ENCODE measurements at places on chromosomes 16 and 17.

DNA sequence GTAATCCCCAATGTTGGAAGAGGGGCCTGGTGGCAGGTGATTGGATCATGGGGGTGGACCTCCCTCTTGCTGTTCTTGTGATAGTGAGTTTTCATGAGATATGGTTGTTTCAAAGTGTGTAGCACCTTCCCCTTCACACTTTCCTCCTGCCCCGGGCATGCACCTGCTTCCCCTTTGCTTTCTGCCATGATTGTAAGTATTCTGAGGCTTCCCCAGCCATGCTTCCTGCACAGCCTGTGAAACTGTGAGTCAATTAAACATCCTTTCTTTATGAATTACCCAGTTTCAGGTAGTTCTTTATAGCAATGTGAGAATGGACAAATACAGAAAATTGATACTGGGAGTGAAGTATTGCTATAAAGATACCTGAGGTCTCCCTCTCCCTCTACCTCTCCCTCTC is 29.4 kb downstream of the RNF112 start:
- DNase-seq, result no peak

DNA sequence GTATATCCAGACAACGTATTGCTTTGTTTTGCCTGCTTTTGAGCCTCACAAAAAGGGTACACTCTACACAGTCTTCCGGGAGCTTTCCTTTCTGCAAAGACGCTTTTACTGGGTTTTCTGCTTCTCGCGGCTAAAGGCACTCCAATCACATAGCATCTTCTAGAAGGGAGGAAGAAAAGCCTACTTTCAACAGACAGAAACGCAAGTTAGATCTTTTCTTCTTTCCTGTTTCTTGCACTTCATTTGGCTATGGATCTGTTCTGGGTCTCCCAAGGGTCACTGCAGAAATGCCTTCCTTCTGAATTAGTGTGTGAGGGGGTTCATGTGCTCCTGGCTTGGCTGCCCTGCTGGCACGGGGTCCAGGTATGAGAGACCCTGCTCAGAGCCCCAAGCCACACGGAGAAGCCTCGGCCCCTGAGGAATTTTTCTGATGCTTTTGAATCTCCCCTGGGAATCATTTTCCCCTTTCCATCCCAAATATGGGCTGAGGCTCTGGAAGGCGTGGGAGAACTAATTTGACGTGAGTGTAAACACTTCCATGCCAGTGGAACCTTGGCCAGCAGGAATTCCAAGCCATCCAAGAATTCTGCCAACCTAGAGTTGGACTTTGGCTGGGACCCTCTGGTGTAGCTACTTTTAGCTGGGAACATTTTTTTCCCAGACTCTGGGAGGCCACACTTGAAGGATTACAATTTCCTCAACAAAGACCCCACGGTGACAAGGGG is 49.6 kb upstream of the NKD1 start:
- no peak for DNase-seq

GRCh38 chr16:11614587-11615175 is 28.0 kb upstream of the LITAF start:
- DNase-seq, result no peak

DNA sequence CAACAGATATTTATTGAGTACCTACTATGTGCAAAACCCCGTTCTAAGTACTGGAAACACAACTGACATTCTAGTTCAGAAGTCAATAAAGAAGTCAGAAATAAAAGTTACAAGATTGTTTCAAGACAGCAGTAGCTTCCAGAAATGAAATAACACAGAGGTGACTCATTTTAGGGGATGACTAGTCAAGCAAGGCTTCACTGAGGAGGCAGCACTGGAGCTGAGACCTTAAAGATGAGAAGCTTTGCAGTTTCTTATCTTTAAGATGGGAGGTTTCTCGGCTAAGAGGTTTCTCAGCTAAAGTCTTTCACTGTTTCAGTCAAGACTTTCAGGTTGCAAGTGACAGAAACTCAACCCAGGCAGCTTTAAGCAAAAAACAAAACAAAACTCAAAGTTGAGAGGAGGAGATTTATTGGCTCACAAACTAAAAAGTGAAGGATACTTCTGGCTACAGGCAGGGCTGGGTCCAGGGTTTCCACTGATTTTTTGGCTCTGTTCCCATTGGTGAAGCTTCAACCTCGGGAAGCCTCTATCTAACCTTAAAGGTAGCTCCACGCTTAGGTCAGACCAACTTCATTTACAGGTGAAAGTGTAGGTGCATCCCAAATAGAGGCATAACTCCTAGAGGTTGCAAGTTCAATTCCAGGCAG is 7.4 kb upstream of the MMP2 start:
- no peak for DNase-seq

DNA sequence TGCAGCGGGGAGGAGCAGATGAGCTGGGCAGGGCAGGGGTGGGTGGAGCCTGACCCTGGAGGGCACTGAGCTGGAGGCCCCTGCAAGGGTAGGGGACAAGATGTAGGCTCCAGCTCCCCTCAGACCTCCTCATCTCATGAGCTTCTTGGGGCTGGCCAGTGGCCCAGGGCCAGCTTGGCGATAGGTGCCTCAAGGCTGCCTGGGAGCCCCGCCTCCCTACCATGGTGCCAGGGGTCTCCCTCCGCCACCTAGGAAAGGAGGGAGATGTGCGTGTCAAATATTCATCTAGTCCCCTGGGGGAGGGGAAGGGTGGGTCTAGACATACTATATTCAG is 3.9 kb downstream of the HIRIP3 start:
- no peak for DNase-seq

DNA sequence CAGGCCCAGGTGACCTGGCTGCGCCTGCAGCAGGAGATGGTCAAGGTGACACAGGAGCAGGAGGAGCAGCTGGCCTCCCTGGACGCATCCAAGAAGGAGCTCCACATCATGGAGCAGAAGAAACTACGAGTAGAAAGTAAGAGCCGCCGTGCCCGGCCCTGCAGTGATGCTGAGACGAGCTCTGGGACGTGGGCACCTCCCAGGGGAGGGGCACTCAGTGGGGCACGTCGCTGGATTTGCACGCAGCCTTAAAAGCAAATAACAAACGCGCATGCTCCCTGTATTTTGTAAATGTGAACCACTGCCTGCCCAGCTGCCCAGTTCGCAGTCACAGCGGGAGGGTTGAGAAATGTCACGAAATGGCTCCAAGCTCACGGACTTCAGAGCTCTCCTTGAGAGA is 15.3 kb upstream of the GAA start:
- DNase-seq, result no peak

GRCh38 chr17:17150448-17150800 is 55.7 kb downstream of the PLD6 start:
- DNase-seq, result no peak

GRCh38 chr17:61149862-61150362 is 249.7 kb upstream of the TBX2 start:
- DNase-seq, result no peak

GRCh38 chr17:17684906-17685774 is 3.9 kb downstream of the RAI1 start:
- DNase-seq, result no peak

- DNase-seq, result no peak
Measured at GRCh38 chr16:84712138-84712671, 12.4 kb downstream of the USP10 start.

DNA sequence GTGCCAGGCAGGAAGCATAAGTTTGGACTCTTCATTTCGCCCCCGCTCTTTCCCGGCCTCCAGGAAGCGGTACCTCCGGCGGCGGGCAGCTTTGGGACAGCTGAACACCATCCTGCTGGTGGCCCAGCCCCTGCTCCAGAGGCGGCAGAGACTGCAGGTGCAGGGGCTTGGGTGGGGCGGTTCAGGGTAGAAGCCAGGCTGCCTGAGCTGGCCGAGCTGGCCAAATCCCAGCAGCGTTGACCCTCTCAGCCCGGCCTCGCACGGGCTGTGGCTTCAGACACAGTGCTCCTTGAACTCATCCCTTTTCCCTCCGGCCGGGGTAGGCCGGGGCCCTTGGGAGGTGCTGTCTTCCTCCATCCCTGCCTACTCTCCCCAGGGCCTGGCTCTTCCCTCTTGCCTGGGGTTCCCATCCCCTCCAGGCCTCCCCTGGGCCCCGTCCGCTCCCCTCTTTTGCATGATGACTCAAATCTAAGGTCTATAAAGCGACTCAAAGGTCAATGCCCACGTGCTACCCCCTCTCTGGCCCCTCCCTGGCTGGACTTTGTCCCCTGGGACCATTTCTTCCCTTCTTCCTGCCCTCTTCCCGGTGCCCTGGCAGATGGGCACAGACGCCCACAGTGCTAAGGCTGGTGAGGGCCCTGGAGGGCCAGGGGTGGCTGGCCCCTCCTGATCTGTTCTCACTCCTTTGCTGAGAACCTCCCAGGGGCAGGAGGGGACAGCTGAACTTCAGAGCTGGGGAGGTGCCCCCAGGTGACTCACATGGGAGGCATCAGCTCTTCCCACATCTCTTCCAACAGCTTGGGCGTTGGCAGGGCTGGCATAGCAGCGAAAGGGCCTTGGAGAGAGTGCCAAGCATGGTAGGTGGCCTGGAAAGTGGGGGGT is 22.7 kb downstream of the MYO15B start:
- DNase-seq, result no peak

- DNase-seq, result no peak
Measured at GRCh38 chr17:47844814-47845715, 4.0 kb upstream of the SCRN2 start.

DNA sequence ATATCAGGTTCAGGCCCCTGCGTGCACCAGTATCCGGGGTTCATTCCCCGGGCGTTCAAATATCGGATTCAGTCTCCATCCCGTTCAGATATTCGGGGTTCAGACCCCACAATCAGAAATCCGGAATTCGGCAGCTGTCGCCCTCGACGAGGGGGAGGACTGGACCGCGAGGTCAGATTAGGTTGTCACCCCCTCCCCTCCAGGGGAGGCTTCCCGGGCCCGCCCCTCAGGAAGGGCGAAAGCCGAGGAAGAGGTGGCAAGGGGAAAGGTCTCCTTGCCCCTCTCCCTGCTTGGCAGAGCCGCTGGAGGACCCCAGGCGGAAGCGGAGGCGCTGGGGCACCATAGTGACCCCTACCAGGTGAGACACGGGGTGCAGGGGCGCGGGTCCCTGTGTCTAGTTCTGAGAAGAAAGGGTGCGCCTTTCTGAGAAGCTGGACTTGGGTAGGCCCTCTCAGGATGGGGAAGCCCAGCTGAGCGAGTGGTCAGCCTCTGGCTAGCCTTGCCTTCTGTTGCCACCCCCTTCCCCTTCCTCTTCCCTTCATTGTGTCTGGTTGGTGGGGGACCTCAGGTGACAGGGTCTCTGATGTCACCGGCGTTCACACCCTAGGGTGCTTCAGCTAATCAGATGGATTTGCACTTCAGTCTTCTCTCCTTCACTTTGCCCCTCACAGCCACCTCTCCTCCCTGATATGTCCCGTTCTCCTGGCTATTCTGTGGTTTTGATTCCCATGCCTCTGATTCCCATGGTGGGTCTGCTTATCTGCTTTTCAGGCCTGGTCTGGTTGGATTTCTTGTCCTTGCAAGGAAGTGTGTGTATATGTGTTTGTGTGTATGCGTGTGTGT is 844 bp downstream of the TAOK2 start:
- DNase-seq, result no peak

GRCh38 chr17:2684549-2684948 is 27.0 kb downstream of the CLUH start:
- no peak for DNase-seq

GRCh38 chr16:87216148-87216840 is 100.9 kb downstream of the C16orf95 start:
- DNase-seq, result no peak
